CD4-positive, alpha-beta T cell treated with Interleukin-12 subunit alpha and Interleukin-12 subunit beta, for 1 hour (primary cell): ENCODE measurements at places on chromosomes 7 and 10.
A peak's percentile ranks its signal among the peaks of the same experiment; 100 is the strongest.

DNA sequence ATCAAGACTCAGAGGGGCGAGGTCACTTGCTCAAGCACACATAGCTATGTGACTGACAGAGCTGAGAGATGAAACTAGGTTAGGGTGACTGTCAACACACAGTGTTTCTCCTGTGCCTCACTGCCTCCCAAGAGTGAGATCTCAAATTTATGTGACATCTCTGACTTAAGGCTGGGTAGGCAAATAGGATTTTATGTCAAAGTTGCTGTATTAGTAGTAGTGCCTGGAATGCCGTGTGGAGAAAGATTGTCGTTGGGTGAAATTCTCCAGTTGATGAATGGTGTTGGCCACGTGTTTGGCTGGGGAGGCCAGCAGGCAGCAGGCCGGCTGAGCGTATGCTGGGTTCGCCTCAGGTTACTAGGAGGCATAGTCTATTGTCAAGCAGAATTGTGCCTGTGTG lies 148.3 kb upstream of the BMPER start:
- no peak for DNase-seq

DNA sequence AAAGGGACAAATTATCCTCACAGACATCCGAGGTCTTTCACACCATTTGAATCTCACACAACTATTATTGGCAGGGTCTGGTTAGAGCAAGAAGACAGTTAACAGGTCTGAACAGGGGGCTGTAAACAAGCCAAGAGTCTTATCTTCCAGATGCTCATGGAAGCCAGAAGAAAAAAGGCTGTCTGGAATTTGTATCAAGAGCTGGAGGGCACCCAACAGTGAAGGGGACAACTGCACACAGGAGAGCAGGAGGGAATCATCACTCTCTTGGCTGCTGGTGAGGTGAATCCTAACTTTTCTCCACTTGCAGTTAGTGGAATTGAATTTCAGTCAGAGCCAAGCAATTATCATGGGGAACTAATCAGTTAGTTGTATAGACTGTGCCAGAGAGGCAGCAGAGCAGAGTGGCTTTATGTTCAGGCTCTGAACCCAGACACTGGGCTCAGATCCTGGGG lies 880.2 kb upstream of the AUTS2 start:
- no peak for DNase-seq

GRCh38 chr7:150417239-150417638 lies 33.2 kb upstream of the GIMAP8 start:
- DNase-seq: no peak

DNA sequence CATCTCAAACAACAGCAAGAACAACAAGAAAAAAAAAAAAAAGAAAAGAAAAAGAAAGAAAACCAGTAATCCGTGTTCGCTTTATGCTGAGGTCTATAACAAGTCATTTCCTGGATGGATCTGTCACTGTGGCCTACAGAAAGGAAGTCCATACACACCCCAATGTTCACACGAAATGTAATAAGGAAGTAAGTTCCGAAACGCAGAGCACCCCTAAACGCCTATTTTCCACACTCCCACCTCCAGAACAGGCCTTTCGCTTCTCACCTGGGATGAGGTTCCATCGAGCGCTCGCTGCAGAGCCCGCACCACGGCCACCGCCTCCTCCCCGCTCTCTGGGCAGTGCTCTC lies 735 bp downstream of the ZNF394 start:
- DNase-seq: peak; percentile 52

DNA sequence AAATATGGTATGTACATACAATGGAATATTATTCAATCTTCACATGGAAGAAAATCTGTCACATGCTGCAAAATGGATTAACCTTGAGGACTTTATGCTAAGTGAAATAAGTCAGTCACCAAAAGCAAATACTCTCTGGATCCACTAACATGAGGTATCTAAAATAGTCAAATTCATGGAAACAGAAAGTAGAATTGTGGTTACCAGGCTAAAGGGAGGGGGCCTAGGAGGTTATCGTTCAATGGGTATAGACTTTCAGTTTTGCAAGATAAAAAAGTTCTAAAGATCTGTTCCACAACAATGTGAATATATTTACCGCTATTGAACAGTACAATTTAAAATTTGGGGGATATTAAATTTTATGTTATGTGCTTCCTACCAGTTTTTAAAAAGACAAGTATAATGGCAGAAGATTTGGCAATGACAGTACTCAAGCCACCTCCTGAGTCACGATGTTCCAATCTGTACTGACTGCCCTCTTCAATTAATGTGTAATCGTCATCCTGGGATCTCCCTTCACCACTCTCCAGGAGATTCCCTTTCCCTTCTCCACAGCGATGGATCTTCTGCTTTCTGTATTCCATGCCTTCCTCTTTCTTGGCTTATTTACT lies 32.3 kb upstream of the IL6 start:
- DNase-seq: peak; percentile 14

GRCh38 chr7:153616711-153617325 lies 435.4 kb upstream of the DPP6 start:
- DNase-seq: no peak

- DNase-seq: no peak
These were observed 151.2 kb upstream of the TNRC18 start for GRCh38 chr7:5574770-5575269.

DNA sequence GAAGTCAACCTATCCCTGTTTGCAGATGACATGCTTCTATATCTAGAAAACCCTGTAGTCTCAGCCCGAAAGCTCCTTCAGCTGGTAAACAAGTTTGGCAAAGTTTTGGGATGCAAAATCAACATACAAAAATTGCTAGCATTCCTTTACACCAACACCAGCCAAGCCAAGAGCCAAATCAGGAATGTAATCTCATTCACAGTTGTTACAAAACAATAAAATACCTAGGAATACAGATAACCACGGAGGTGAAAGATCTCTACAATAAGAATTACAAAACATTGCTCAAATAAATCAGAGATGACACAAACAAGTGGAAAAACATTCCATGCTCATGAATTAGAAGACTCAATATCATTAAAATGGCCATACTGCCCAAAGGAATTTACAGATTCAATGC lies 50.4 kb upstream of the ZNF365 start:
- DNase-seq: no peak

- peak; percentile 75 for DNase-seq
These were observed 65.3 kb downstream of the PDIA4 start for GRCh38 chr7:148962823-148963582.

DNA sequence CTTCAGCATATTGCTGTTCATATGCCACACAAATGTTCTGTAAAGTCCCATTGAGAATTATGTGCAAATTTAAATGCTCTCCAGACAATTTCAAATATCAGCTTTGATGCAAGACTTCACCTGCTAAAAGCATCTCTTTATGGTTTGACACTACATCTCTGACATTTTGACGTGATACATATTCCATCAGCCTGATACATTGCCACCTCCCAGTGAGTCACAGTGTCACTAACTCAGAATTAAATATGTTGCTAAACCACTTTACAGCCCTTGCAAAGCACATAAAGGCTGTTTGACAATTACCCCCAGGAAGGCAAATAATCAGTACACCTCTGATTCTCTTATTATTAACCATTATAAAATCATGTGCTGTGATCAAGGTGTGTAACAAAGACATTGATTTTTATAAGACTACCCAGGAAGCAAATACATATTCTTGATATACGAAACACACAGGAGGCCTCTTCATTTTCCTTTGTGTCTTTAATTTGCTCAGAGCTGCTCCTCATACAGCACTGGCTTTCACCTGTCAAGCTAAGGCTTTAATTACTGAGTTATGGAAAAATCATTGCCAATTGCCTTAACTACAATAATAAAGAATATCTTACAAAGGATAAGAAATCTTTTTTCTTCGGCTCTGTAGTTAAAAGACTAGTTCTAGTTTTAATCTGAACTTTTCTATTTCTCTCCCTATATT lies 547.5 kb upstream of the C7orf33 start:
- DNase-seq: no peak

DNA sequence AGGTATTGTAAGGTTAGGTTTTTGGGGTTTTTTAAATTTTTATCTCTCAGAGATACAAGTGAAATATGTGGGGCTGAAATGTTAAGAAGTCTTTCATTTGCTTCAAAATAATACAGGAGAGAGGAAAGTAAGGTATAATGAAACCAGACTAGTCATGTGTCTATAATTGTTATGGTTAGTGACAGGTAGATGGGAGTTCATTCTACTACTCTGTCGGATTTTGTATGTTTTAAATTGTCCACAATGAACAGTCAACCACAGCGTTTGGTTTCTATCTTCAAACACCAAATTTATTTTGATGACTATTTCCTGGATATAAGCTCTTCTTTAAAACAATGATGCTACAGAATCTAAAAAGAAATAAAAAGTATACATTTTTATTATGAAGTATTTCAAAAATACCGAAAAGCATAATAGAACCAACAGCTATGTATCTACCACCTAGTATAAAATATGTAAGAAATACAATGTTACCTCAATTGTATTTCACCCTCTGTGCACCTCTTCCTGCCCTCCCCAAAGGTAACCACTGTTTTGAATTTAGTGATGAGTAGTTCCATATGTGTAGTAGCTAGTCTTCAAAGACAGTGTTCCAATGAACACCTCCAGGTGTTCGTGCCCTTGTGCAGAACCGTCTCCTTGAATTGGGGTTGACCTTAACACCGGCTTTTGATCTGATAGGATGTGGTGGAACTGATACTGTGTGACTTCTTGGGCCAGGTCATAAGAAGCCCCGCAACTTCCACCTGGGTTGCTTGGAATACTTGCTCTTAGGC lies 74.8 kb upstream of the CDK1 start:
- DNase-seq: no peak
